ENCODE measurements at places on chromosomes 1 and 21.

DNA sequence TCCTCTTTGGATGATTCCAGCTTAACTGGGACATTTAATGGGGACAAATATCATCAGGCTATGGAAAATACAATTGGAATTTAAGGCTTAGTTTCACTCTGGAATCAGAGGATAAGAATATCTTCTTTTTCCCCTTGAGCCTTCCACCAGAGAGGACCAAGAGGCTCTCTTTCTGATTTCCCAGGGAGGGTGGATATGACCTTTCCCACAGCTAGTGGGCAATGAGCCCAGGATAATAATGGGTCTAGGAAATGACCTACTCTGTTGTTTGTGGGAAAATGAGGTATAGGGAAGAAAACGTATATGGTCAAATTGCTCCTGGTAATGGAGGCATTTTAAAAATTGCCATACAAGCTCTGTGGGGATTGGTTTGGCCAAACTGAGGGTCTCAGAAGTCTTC lies 1.9 kb downstream of the OR6Y1 start:
- no peak for DNase-seq

- DNase-seq, result no peak
These were observed 38.5 kb upstream of the TDRD10 start for GRCh38 chr1:154463512-154463990.

DNA sequence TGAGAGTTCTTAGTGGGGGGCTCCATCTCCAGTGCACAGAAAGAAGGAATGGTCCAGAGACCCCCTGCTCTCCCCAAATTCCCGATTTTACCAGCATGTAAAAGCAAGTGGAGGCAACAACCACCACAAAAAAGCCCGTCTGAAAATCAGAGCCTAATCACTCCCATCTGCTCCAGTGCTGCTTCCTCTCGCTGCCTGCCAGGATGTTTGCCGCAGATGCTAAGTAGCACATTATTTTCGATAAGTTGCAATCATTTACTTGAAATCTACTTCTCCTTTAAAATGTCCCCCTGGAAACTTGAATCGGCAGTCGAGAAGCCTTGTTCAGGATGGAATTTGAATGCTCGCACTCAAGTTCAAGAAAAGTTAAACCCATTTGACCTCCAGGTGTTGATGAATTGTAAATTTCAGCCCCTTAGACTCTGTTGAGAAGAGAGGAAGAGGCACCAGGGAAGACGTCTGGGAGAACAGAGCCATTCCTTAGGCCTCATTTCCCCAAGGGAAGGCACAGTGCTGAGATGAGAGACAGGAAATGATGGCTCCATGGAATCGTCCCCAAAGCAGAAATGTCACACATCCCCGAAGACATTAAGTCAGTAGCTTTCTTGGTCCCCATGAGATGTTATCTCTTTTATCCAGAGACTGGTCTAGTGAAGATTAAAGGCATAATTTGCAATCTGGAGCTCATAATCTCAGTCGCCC lies 221.3 kb downstream of the PBX1 start:
- DNase-seq, result no peak

GRCh38 chr1:117017648-117018047 lies 16.1 kb downstream of the CD101 start:
- no peak for DNase-seq

- DNase-seq, result peak; percentile 82
These were observed 25.3 kb upstream of the ADGRB2 start for GRCh38 chr1:31789259-31790065.

- DNase-seq, result no peak
These were observed 121.9 kb downstream of the GRIK3 start for GRCh38 chr1:36912365-36912865.

DNA sequence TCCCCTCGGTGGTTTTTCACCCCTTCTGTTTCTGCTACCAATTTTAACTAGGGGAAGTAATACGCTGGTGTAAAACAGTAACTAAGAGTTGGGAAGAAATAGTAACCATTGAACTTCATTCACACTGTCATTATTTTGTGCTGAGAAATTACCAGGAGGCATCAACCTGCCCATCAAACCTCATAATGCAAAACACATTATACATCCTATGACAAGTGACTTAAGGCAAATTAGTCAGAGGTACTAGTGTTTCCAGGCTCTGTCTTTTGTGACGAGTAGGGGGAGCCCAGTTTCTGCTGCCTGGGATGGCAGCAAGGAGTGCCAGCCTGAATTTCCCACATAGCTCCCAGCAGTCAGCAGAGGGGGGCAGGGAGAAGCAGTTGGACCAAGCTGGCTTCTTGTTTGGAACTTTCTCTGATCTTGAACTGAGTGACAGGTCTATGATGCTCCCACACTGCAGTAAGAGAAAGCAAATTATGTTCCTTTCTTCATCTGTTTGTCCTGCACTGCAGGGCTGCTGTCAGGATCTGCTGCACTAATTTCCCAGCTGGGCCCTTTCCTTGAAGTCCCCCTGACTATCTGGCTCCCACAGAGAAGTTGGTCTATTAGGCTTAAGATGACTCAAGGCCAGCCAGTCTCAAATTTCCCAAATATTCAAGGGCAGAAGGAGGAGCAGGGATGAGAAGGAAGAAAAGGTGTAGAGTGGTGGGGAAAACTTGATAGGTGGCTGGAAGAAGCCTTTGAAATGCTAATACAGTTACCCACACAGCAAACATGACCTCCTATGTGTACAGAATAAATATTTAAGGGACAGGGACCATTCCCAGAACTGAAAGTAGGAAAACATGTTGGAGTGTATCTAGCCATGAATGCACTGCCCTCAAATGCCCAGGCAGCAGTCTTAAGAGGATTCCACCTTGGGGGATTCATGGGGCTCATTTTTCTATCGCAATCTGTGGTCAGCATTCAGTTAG lies 322.8 kb downstream of the SEC16B start:
- no peak for DNase-seq

GRCh38 chr1:183142171-183142570 lies 43.9 kb upstream of the LAMC2 start:
- DNase-seq, result no peak

GRCh38 chr1:184507604-184508280 lies 120.9 kb downstream of the C1orf21 start:
- DNase-seq, result no peak

DNA sequence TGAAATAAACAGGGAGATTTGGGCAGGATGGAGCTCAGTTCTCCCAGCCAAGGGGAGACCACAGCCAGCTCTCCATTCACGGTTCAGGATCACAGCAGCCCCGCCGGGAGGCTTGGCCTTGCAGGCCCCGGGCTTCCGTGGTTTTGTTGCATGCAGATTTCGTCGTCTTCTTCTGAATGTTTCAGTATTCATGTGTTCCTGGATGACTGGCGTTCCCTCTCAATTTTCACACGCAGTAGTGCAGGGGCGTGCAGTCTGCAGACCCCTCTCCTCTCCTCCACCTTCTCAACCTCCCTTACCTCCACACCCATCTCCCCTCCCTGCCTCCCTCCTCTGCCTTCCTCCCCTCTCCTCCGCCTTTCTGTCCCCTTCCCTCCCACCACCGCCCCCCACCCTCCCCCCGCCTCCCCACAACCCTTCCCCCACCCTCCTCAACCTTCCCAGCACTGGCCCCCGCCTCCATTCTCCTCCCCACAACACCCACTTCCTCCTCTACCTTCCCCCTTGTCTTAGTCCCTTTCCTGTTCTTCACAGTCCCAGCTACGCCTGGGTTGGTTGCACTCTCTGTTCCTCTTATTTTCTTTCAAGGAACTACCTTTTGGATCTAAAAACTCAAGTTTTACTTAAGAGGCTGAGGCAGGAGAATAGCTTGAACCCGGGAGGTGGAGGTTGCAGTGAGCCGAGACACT lies 8.4 kb upstream of the SLC19A1 start:
- no peak for DNase-seq

GRCh38 chr1:209728466-209728865 lies 23.8 kb downstream of the HSD11B1 start:
- DNase-seq, result no peak

- DNase-seq, result no peak
These were observed 118.0 kb upstream of the IFFO2 start for GRCh38 chr1:19074361-19074901.

GRCh38 chr1:14627608-14628489 lies 29.4 kb downstream of the KAZN start:
- DNase-seq, result no peak

DNA sequence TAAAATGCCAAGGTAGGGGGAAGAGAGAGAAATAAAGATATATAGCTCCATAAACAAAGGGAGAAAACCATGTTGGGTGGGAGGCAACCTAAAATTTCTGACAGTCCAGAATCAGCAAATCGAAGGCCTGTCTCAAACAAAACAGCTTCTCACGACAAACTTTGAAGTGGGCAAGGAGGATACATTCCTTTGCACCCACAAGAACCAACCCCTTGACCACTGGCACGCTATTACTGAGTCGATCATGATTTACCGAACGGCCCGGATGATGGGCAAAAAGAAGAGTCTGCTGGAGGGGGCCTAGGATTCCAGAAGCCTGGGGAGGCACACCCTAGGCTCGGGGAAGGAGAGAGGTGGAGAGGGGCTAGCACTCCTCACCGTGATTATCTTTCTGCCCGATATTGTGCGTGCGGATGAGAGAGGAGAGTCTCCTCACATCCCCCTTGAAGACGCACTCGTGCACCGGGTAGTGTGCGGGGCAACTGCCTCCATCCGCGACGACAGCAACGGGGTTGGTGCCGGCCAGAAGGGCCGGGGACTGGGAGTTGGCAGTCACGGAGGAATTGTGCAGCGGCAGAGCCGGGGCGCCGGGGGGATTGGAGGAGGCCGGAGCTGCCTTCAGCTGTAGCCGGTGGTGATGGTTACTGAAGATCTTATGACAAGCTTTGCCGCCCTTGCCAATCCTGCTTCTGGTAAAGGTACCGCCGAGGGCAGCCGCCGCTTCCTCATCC lies 756 bp downstream of the ANKRD13C start:
- DNase-seq, result peak; percentile 76

GRCh38 chr1:77540501-77541161 lies 141.8 kb downstream of the ZZZ3 start:
- peak; percentile 51 for DNase-seq

DNA sequence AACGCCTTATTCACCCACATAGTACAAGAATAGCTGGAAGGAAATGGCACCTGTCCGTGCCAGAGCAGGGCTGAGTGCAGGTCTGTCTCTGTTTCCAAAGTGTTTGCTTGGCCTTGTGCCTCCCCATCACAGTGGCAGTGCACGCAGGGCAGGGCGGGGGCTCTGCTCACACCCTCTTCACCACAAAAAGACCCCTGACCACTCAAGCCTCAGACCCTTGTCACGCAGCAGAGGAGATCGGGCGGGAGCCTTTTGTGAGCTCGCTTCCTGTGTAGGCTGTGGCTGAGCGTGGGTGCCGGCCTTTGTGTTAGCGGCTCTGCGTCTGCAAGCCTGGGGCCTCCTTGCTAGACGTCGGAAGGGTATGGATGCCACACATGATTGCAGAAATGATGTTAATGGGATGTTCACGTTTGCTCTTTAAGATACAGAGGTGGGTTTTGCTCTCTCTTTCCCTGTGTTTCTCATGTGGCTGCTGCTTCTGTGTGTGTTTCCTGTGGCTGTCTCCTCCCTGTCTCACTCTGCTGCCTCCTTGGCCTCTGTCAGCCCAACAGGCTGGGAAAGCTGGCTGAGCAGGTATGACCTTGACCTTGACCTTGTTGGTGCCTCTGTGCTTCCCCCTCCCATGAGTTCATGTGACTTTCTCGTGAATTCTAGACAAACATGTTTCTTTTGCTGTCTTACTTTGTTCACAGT lies 45.4 kb downstream of the S100B start:
- DNase-seq, result no peak

GRCh38 chr1:166884040-166884642 lies 8.1 kb upstream of the TADA1 start:
- DNase-seq, result no peak

GRCh38 chr1:167440345-167440744 lies 78.0 kb downstream of the CD247 start:
- no peak for DNase-seq

- DNase-seq, result no peak
These were observed 60.4 kb downstream of the CC2D1B start for GRCh38 chr1:52305417-52306226.

DNA sequence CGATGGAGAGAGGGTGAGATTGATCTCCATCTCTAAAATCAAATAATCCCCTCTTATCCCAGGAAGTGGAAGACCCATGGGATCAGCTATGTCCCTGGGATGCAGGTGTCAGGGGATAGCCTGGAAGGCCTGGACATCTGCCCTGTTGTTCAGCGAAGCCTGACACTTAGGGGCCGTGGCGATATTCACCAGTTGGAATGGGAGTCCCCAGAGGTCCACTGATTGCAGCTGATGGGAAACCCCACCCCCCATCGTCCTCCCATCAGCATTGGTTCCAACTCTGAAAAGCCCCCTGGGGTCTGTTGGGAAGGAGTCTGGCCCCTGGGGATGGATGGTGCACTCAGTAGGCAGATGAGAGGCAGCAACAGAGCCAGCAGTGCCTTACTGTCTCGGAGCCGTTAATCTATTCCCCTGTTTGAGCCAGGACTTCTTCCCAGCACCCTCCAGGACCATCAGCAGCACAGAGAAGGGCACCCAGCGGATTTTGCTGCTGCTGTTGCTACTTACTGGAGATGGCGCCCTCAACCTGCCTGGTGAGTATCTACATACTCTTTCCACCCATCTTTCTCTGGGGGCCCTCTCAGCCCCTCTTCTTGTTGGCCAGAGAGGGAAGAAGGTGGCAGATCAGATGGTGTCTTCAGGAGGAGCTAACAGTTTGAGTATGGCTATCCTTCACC lies 13.4 kb downstream of the CATSPER4 start:
- no peak for DNase-seq

All from NCI-H226 (cell line).